ENCODE measurements at places on chromosomes 12 and 14.
A peak's percentile ranks its signal among the peaks of the same experiment; 100 is the strongest.

GRCh38 chr14:92582706-92583452, 69.3 kb downstream of the RIN3 start:
- no peak for DNase-seq

DNA sequence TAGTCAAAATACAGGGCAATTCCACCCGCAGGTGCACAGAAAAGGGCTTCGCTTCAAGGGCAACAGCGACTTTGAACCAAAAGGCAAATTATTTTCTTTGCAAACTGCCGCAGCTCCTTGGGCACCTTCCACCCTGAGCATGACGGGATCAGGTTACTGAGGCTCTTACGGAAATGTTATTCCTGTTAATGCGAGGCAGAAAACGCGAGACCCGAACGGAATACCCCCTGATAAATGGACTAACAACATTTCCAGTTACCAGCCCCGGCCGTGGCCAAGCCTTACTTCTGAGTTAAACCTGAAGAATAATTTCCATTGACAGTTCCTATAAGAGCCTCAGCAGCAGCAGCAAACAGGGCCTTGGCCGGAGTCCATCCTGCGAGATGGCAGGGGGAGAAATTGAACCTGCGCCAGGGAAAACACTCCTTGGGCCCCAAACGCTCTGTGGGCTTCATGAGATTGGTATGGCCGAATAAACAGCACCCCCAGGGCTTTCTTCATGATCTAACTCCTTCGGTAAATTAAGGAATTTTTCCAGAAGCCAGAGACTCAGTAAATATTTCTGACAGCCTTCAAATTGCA, 70.0 kb upstream of the DICER1 start:
- DNase-seq = no peak

DNA sequence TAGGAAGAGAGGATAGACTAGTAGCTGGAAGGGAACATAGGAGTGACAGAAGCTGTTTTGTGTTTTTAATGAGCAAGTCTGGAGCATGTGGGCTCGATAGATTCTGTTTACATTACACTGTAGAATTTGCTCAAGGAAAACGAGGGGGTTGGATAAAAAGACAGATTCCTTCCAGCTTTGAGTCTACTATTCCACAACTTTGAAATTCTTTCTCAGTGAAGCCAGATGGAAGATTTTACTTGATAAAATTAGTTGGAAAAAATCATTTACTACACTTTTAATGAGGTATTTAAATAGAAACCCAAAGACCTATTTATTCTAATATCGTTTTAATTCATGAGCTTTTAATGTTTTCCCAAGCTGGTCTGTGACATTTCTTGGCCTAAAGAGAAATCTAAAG, 19.5 kb upstream of the EPS8 start:
- DNase-seq = no peak

DNA sequence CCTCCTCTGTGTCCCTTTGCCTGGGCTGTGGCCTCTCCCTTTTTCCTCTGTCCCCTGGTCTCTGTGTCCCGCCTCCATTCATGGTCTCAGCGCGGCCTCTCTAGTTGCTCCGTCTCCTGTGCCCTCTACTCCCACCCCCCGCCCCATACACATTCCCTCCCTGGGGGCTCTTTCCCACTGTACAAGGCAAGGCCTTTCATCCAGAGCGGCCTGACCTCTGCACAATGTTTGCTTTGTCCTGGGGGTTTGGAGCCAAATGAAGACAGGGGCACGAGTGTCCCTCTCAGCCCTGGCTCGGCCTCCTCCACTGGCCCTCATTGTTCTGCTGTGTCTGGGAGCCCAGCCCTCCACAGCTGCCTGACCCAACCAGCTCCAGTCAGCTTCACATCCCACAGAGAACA, 678.6 kb downstream of the BCL11B start:
- peak; percentile 75 for DNase-seq

DNA sequence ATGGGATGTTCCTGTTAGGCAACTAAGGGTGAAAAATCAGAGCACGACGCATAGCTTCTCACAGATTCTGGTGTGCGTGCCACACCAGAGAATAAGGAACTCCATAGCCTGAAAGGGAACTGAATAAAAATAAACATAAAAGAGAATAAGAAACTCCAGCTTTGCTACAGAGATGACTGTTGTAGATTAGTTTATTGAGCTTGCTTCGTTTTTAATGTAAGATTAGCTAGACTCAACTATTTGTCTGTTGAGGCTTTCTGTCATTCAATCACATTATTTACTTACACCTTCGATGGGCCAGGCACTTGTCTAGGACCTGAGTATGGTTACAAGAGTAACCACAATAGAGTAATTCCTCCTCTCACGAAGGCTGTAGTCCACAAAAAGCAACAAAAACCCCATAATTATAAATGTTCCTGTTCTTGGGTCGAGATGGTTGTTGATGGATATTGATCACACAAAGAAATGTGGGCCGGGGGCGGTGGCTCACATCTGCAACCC, 807 bp upstream of the ZCCHC8 start:
- DNase-seq = no peak

GRCh38 chr12:107275530-107275929, 182.2 kb upstream of the CRY1 start:
- DNase-seq = no peak

GRCh38 chr14:35161231-35161630, 38.9 kb downstream of the PRORP start:
- no peak for DNase-seq
